ENCODE measurements at places on chromosomes 13 and 19. TPM values are rescaled to one million over a fixed set of nuclear protein-coding genes. Genes with fewer than 3 reads are reported as not detected.

Gene C1QTNF9B
- not detected for total RNA-seq

Gene ZNF526
- 6.4 TPM for total RNA-seq

Gene SLITRK5
- total RNA-seq = 64.8 TPM

Gene SLC25A42
- 11.1 TPM for total RNA-seq

Gene KLHL26
- total RNA-seq = 6.4 TPM

Gene SRRM5
- 0.09 TPM for total RNA-seq

Gene PGLYRP2
- total RNA-seq = not detected

Gene RUBCNL
- 11.3 TPM for total RNA-seq

Gene TRPM4
- 5.7 TPM for total RNA-seq

Gene DACT3
- 6.6 TPM for total RNA-seq
